KBM-7 (cell line): ENCODE measurements at places on chromosomes 7 and 10.

- DNase-seq, result no peak
These were observed 2.8 kb downstream of the PDGFA start for GRCh38 chr7:516606-517456.

DNA sequence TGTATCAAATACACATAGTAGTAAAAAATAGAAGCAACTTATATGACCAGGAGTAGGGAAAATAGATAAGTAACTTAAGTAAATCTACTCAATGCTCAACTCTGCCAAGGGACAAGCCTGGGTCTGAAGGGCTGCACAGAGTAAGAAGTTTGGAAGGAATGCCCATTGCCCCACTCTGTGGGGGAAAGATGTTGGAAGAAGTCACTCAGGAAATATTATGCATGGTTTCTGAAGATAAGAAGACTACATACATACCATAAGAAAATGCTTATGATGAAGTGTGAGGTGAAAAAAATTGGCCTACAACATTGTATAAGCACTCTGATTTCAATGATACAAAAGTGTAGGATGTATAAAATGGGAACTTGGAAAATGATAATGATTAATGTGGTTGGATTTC, 54.0 kb downstream of the LAMB4 start:
- DNase-seq, result no peak

DNA sequence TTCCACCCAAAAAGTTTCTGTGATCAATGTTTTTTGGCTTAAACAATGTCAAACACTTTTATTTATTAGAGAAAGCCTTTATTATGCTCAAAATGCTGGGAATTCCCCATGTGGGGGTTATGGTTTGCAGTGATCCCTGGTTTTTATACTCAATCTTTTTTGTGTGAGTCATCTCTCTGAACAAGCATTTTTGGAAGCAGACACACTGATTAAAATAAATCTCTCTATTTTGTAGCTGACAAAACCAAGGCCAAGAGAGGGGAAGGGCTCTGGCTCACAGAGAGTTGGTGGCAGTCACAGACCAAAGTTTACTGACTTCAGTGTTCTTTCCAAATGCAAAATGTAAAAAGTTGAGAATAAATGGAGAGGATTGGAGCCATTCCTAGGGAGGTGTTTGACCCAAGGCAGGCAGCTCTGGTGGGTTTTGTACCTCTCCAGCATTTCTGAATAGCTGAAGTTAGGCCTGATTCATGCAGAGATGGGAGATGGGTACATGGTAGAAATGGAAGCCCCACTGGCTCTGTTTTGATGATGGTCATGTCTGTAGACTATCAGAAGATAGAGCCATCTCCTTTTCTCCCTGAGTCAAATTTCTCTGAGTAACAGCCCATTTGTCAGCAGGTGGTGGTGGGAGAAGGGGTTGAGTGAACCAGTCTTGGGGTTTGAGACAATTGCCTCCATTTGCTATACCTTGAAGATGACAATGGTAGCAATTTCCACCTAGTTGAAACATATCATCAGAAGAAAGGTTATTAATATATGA, 45.4 kb upstream of the NAMPT start:
- DNase-seq, result no peak

GRCh38 chr7:36423633-36424032, 34.0 kb downstream of the ANLN start:
- no peak for DNase-seq

DNA sequence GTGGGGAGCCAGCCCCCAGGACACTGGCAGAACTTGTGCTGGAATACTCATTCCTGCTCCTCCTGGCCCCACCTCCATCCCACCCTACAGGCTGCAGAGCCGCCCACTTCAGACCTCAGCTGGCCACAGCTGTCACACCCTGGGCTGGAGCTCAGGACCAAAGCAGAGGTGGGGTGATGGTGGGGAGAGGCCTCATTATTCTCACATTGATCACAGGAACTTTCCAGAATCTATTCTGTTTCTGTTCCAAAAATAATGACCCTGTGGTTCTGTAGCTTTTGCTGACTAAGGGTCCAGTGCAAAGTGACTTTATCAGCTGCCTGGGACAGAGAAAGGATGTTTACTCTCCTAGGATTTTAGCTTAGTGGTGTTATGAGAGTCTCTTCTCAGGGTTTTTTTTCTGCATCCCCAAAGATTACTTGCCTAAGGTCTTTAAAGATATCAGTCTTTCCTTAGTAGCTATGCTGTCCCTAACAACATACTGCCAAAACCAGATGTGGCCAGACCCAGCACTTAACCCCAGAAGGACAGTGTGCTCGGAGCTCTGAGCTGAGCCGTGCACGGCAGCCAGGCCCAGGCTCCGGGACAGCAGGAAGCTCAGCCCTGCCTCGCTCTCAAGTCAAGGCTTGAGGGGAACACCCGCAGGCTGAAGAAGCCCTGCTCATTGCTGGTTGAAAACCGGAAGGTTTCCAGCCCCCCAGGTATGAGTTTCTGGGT, 223.3 kb downstream of the MLLT10 start:
- DNase-seq, result no peak

DNA sequence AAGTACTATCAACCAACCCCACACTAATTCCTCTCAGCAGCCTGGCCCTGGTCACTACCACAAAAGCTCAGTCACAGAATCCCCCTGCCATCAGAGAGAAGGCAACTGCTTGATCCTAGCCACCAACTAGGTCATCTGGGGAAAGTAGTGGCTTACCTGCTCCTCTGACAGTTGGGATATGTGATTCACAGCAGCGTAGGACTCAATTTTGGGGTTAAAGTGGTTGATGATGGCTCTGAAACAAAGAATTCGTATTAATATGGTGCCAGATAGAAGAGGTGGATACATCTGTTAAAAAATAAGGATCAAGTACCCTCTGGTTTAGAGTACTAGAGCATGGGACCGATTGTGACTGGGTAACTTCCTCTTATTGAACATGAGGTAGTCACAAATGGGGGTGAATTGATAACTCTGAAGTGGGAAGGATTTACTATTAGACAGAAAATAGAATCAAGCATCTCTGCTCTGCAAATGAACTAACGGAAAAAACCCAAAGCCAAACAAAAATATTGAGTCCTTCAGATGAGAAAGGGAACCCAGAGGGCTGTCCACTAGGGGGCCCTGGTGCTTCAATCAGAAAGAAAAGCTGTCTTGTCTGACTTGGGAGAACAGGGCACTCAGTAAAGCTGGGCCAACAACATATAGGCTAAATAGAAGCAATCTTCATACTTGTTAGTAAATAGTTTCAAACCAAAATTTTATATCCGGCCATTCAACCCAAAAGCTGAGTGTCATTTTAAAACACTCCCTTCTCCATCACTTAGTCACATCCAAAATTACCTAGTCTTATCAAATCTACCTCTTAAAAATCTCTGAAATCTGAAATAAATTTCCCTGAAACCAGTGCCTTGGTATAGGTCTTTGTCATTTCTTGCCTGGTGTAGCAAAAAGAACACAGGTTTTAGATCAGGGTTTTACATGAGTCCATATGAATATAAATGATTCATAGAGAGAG, 45.9 kb upstream of the KCNIP2 start:
- DNase-seq, result peak; percentile 76

- no peak for DNase-seq
These were observed 408.0 kb downstream of the RPS24 start for GRCh38 chr10:78441694-78442093.

DNA sequence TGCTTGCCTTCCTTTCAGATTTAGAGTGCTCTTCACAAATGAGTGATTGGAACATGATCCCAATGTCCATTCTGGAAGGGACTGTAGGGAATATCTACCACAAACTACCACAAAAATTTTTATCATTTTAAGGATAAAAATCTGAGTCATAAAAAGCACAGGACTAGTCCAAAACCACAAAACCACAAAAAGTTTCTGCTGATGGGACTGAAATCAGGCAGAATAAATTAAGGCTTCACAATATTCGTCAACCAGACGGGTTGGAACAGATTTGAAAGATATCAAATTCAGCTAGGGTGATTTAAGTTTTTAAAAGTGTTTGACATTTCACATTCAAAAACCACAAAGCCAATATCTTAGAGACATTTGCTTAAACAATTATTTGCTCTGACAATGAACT, 100.1 kb upstream of the PTN start:
- DNase-seq, result no peak

- DNase-seq, result no peak
These were observed 721.1 kb downstream of the KCNMA1 start for GRCh38 chr10:76916536-76916935.

DNA sequence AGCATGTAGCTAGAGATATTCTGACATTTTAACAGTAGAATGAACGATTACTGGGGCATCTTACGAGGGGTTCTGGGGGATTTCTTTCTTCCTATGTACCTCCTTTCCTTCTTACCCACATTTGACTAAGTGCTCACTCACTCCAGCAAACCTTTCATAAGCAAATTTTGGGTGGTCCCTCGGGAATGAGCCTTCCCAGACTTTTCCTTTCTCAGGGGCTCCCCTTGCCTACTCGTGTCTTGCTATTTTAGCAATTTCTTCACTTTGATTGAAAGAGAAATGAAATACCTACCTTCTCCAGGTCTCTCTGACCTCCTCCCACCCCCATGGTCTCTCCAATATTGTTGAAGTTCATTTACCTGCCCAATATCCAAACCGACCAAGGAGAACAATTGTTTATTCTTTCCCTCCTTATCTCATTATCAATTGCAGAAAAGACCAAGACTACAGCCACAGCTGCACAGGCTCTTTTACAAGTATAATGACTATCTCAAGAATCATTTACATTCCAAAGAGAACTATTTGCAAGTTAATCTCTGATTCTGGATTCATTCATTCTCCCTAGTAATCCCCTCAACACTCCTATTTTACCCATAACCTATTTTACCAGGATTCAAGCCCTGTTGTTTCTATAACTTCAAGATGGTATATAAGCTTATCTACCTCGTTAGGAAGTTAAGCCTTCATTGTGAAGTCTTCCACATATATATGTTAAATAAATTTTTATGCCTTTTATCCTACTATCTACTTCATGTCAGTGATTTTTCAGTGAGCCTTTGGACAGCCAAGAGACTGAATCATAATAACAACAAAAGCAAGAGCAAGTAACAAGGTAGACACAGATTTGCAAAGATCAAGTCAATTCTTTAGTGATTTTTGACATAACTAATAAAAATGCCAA, 480.6 kb downstream of the IPMK start:
- no peak for DNase-seq

DNA sequence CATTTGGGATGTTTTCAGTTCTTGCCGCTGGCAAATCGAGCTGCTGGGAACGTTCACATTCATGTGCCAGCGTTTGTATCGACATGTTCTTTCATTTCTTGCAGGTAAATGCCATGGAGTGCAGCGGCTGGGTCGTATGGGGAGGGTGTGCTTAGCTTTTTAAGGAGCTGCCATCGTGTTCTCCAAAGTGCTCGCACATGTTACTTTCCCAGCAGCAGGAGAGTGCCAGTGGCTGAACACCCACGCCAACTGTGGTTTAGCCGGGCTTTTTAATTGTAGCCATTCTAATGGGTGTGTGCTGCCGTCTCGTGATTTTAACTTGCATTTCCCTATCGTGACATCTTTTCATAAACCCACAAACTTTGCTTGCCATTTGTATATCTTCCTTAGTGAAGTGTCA, 11.6 kb upstream of the BNIP3 start:
- no peak for DNase-seq

DNA sequence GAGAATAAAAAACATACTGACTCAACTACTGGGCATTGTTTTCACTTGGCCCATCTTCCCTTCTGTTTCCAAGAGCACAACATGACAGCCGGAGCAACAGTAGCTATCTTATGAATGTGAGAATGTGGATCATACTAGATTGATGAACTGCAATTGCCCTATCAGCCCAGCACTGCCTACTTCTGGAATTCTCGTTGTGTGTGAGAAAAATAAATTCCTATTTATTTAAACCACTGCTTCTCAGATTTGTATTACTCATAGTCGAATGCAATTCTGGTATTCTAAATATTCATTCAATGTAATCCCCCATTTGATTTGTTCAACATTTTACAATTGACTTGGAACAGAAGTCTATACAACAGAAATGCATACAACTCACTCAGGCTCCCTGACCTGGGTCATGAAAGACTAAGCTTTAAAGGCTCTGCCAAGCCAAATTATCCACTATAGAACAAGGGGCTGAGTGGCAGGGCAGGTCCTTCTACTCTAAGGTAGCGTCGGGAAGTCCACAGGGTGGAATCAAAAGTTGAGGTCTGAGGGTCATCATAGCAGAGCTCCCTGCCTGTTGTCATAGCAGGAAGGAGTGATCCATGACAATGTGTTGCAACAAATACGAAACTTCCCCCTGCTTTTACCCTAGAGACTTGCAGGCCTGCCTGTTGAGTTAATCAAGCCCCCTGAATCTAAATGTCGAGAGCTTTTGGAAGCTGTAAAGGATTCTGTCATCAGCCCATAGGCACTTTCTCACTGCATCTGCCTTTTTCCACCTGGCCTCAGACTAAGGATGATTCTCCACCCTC, 12.4 kb upstream of the JAZF1 start:
- DNase-seq, result no peak

DNA sequence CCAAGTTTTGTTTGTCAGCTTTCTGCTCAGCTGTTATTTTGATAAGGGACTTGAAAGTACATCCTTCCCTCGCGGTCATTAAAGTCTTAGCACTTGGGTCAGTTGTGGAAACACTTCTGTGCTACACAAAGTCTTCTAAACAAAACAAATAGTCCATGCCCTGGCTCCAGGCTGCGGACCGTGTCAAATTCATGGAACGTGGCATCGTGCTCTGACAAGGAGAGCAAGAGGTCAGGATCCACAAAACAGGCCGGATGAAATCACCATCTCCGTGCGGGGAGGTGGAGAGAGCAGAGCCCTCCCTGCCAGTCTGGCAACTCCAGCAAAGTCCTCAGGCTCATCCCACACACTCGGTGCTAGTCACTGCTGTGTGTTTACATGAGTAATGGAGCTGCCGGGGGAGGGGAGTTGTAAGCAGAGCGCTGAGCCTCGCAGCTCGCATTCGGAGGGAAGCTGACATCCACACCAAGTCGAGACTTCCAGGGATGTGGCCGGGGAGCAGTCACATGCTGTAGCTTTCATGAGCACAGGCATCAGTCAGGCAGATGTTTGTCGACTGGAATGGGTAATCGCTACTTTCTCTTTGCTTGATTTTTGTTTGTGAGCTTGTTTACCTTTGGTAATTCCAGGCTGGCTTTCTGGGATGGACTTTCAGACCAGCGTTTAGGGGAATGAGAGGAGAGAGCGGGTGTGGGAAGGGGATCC, 147.6 kb downstream of the ARID5B start:
- DNase-seq, result no peak

DNA sequence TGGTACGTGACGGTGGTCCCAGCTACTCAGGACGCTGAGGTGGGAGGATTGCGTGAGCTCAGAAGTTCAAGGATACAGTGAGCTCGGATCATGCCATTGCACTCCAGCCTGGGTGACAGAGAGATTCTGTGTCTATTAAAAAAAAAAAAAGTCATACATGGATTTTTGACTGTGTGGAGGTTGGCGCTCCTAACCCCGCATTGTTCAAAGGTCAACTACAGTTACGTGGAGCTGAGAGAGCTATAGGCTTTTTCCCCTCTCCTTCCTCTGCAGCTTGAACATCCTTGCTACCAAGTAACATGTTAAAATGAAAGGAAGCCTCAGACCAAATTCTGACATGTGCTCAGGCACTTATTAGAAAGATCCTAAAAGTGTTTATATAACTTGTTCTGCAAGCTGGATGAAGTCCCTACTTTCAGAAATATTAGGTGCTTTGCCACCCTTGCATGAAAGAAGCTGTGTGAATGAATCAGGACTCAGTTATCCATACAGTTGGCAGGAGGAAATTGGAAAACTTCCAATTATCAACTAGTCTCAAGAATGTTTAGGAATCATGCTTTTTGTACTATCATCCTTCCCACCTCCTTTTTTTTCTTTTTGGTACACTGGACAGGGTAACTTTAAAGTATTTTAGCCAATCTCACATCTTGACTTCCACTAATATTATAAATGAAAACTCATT, 12.5 kb upstream of the ST7 start:
- DNase-seq, result no peak

- DNase-seq, result peak; percentile 85
These were observed 175.4 kb downstream of the SKAP2 start for GRCh38 chr7:26688936-26689506.
